ENCODE measurements at places on chromosomes 6 and 20.

DNA sequence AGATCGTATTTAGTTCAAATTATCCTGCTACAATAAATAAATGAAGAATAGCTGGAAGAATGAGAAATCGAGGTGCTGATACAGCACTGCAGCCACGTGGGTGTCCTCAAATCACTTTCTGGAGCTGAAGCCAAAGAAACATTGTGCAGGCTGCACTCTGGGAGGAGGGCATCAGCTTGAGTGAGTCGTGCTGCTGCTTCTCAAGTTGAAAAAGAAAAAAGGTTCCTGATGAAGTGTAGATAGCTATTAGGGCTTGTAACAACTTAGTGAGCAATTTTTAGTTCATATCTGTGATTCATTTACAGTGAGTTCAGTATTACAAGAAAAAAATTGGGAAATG is 40.5 kb downstream of the DSE start:
- peaks cover 10% of the 10 kb centered on the region for H3K27me3 ChIP-seq
- no peak overlapping the region for H3K27ac ChIP-seq
- no peak for DNase-seq
- H3K36me3 ChIP-seq: peaks cover 3% of the 10 kb centered on the region
- no peak overlapping the region for H3K4me3 ChIP-seq
- H3K4me1 ChIP-seq: peaks cover 2% of the 10 kb centered on the region

GRCh38 chr6:118012944-118013343 is 105.9 kb downstream of the SLC35F1 start:
- no peak overlapping the region for H3K4me3 ChIP-seq
- peaks cover 4% of the 10 kb centered on the region for H3K27me3 ChIP-seq
- no peak overlapping the region for H3K27ac ChIP-seq

- no peaks in the 10 kb centered on the region for H3K36me3 ChIP-seq
- peaks cover 17% of the 10 kb centered on the region for H3K27me3 ChIP-seq
- DNase-seq: no peak
- H3K4me3 ChIP-seq: no peak overlapping the region
- no peak overlapping the region for H3K27ac ChIP-seq
- no peaks in the 10 kb centered on the region for H3K4me1 ChIP-seq
Measured at GRCh38 chr6:4320860-4321259, 185.5 kb upstream of the ECI2 start.

DNA sequence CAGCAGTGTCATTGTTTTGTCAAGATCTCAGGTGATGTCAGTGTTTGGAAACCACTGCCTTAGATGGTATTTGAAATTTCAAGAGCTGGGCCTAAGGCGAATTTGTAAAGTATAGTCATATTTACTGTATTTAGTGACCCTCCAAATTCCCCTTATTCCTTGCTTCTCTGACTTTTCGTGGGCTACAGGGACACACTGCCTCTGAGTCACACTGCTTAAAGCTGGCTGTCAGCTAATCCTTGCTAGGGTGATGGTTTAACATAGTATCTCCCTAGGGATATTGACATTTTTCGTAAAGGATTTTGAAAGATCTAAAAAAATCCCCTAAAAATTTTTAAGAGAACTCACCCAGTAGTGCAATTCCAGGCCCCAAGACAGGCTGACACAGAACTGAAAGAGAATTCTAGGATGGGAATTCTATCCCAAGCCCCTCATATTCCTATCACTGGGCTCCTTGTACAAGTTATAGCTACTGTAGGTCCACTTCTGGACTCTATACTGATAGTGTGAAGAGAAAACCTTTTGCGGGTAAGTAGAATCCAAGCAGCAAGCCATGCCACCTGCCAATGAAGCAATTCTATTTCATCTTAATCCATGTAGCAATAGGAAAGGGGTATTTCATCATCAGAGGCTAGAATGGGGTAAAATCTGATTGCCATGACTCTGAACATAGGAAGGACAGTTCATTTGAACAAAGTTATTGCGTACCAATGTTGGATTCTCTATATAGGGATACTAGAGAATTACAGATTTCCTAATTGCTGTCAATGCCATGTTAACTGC is 4.3 kb downstream of the BMP6 start:
- H3K27me3 ChIP-seq: peaks cover 68% of the 10 kb centered on the region
- no peak overlapping the region for H3K4me3 ChIP-seq
- H3K27ac ChIP-seq: no peak overlapping the region
- H3K4me1 ChIP-seq: peaks cover 13% of the 10 kb centered on the region
- DNase-seq: no peak
